ENCODE measurements at places on chromosomes 3 and 15.

GRCh38 chr3:146102885-146103284 lies 58.1 kb downstream of the PLOD2 start:
- DNase-seq: no peak

DNA sequence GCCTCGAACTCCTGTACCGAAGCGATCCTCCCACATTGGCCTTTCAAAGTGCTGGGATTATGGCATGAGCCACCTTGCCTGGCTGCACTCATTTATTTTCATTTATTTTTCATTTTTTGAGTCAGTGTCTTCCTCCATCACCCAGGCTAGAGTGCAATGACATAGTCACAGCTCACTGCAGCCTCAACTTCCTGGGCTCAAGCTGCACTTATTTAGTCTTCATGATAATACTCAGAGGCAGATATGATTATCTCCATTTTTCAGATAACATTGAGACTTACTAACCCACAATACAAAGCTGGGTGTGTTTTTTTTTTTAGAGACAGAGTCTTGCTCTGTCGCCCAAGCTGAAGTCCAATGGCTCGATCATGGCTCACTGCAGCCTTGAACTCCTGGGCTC lies 10.0 kb downstream of the PRKCI start:
- no peak for DNase-seq

DNA sequence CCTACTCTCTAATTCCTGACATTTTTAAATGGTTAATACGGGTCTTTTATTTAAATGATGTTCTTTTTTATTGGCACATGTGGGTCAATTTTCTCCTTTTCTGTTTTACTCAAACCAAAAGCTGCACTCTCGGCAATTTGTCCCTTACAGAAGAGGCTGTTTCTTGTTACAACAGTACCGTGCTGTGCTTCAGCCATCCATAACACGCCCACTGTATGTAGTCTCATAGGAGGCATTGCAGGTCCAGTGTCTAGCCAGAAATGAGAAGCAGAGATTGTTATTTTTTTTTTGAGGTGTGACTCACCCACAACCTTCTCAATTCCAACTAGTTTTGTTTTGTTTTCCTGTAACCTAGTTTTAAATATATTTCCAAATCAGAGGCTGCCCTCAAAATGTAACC lies 164.6 kb downstream of the GMNC start:
- no peak for DNase-seq

DNA sequence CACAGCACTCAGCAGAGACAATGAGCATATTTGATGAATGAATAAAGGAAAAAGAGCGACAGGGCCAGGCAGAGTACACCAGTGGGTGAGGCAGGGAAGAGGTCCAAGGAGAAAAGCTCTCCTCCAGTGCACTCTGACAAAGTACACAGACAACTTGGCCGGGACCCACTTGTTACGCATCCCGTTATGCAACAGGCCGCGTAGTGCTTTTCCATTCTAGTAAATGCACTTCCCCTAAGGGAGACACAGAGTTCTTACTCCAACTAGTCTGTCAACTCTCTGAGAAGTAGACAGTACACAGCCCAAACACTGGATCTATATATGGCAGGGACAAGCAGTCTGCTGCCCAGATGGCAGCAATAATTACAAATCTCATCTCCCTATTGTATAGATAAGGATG lies 18.5 kb downstream of the LARP6 start:
- DNase-seq: peak; percentile 57

- peak; percentile 11 for DNase-seq
Observed at GRCh38 chr15:57156210-57156884, 220.0 kb upstream of the CGNL1 start.

GRCh38 chr3:45773072-45773471 lies 23.3 kb downstream of the SLC6A20 start:
- DNase-seq: no peak

DNA sequence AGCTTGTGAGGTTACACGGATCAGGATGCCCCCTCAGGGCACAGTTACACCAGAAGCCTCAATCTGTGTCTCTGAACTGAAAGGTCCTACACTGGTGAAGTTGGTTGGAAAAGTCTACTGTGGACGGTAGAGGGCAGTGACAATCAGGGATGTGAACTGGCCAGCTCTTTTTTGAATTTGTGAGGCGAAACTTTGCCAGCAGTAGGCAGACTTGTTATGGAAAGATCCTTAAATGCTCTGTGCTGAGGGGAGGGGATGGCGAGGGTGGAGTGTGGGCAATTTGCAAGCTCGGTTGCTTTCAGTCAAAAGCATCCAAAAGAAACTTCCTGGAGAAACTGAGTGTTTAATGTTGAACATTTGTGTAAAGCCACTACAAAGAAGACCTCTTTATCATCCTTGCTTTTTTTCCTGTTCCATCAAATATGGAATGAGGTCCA lies 127.4 kb upstream of the ABHD17C start:
- DNase-seq: peak; percentile 80

GRCh38 chr3:141240286-141240685 lies 8.7 kb downstream of the PXYLP1 start:
- peak; percentile 38 for DNase-seq

DNA sequence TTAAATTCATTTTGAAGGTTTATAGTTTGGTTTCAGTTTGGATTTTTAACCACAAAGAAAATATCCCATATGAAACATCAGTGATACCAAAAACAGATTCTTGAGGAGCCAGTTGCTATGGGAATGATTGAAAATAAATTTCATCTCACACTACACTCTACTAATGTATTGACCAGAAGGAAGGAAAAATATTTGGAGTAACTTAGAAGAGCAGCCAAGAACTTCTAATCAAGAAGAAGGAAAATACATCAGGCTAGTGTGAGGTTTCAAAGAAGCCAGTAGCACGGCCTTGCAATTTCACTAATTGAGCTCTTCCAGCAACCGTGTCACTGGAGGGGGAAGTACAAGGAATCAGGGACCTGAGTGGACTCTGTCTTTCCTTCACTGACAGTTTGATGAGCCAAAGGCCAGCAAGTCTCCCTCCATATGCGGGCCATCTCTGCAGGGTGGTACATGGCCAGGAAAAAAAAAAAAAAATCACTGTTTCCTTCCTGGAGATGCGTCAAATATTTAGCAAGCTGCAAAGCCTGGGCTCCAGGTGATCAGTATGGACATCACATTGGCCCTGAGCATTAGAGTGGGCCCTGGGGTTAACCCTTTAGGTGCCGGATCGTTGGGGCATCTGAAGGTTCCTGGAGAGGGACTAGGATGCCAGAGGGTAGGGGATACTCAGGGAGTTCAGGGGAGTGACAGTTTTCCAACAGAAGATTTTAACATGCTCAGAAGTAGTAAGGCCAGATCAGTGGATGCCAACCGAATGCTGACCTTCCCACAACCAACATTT lies 37.1 kb downstream of the SLC12A8 start:
- no peak for DNase-seq

DNA sequence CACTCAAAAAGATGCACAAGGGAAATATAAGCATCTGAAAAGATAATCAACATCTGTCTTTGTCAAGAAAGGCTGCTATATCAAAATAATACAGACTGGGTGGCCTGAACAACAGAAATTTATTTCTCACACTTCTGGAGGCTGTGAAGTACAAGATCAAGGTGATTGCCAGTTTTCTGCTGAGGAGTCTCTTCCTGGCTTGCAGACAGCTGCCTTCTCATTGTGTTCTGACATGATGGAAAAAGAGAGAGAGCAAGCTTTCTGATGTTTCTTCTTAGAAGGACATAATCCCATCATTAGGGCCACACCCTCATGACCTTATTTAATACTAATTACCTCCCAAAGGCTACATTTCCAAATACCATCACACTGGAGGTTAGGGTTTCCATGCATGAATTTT lies 1573.3 kb downstream of the SI start:
- DNase-seq: no peak

Data from SK-N-SH (cell line).